H1 (cell line): ENCODE measurements at places on chromosomes 12 and 14. TPM values are rescaled to one million over a fixed set of nuclear protein-coding genes. Genes with fewer than 3 reads are reported as not detected.
A peak's percentile ranks its signal among the peaks of the same experiment; 100 is the strongest.

The AQP6 gene
- total RNA-seq, result 0.17 TPM in 1 of 2 replicates, not detected in the other

The RTL1 gene
- total RNA-seq, result not detected in 2 replicates

The RNASE1 gene
- total RNA-seq, result 2.2 and 3.0 TPM in 2 replicates

DNA sequence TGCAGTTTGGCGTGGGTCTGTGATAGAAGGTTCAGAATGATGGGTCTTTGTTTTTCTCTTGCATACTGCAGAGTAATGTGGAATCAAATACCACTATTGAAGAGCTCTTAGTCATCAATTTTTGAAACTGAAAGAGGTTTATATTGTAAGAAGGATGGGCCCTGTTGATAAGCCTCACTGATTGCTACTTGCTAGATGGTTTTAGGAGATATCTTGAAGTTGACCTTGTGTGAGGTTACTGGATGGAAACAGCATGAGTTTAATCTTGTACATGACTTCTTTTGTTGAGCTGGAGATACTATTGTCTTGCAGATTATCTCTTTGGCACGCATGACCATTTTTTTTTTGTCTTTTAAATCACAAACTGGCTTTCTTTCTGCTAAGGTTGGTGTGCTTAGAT lies 13.8 kb downstream of the BICD1 start:
- DNase-seq, result no peak

GRCh38 chr14:99715266-99716000 lies 31.3 kb downstream of the CYP46A1 start:
- DNase-seq, result peak; percentile 42

GRCh38 chr14:23512156-23512555 lies 39.4 kb downstream of the ZFHX2 start:
- DNase-seq, result no peak

DNA sequence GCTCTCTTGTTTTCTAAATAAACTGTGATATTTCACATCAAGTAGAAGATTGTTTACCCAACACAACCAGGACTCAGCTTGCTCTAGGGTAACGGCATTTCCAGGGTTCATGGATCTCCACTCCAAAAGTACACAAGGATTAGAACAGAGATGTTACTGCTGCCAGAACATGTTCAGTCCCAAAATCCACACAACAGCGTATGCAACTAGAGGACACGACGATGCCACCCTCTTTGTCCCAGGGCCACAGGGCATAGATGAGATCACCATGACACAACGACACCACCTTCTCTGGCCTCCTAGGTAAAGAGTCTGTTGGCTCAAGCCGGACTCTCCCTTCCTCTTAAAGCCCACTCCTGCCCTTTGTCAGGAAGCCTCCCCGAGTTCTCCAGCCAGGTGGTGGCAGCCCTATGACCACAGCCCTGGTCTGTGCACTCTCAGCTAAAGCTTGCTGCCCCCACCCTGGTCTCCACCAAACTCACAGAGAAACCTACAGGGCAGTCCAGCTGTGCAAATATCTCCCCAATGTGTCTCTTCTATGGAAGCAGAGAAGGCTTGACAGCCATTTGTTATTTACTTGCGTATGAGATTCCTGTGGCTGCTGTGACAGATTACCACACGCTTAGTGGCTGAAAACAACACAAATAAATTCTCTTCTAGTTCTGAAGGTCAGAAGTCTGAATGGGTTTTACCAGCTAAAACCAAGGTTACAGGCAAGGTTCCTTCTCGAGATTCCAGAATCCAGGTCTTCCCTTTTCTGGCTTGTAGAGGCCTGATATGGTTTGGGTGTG lies 10.3 kb downstream of the CLMN start:
- DNase-seq, result no peak

DNA sequence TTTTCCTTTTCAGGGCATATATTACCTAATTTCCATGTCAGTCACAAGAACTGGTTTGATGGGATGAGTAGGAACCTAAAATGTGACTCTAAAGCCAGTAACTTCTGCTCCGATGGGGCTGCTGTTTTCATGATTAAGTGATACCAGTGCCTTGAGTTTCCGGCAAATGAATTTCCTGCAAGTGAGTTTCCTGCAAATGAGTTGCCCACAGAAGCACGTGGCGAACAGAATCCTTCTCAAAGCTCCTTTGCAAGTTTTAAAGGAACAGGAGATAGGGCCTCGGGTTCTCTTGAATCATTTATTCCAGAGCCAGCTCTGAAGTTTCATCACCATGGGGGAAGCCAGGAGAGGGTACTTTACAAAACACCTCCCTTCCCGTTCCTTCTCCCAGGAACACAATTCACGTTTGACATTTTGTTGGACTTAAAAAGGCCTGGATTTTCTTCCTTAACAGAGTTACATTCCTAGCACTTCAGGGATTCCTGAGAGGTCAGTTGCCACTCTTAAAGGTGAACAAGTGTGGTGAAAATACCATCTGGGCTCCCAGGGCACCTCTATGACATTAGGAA lies 2.2 kb upstream of the PPTC7 start:
- no peak for DNase-seq

DNA sequence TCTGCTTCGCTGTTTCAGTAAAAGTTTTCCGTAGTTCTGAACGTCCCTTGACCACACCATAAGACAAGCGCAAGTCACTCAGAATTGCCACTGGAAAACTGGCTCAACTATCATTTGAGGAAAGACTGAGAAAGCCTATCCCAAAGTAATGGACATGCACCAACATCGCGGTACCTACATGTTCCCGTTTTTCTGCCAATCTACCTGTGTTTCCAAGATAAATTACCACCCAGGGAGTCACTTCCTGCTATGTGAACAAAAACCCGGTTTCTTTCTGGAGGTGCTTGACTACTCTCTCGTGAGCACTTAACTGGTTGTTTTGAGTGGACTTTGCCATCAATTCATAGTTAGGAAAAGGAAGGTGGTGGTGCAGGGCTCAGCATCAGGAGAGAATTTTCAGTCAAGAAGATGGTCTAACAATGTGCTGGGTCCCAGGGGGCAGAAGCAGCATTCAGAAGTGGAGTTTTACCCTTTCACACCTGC lies 1.4 kb downstream of the EGLN3 start:
- DNase-seq, result no peak

DNA sequence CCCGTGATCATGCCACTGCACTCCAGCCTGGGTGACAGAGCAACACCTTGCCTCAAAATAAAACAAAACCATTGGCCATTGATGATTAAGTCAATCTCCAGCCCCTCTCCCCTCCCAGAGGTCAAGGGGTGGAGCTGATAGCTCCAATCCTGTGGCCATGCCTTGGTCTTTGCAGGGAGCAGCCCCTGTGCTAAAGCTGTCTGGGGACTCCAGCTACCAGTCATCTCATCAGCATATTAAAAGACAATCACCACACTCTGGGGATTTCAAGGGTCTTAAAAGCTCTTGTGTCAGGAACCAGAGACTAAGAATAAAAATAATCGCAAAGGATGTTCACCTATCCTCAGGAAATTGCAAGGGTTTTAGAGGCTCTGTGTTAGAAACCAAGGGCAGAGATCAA lies 30.6 kb downstream of the HCAR2 start:
- DNase-seq, result no peak
